GM06990 (cell line): ENCODE measurements at places on chromosomes 2 and 18.

DNA sequence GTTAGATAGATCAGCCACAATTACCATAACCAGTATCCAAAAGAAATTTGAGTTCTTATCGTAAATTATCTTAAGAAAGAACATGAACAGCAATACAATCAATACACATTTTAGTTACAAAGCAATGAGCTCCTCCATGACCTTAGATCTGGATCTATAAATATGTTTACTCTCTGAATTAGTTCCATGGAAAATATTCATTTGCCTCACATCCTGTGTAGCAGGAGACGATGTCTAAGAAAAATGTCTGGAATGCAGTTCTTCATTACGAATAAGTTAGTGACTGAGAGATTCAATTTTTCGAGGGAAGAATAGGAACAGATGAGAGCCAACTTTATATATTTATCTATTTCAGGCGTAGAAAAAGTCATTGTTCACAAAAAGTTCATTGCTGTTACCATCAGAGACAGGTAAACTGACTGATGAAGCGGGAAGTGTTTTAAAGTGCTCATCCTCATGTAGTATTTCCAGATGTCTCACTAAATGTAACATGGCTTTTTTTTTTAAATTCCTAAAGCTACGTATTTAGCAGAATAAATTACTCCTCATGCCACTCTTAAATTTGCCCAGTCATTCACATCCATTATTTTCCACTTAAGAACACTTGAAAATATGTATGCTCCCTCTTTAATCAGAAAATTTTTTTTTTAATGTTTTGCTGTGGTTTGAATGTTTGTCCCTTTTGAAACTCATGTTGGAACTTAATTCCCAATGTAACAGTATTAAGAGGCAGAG, 106.5 kb upstream of the SCN1A start:
- no peak for DNase-seq

DNA sequence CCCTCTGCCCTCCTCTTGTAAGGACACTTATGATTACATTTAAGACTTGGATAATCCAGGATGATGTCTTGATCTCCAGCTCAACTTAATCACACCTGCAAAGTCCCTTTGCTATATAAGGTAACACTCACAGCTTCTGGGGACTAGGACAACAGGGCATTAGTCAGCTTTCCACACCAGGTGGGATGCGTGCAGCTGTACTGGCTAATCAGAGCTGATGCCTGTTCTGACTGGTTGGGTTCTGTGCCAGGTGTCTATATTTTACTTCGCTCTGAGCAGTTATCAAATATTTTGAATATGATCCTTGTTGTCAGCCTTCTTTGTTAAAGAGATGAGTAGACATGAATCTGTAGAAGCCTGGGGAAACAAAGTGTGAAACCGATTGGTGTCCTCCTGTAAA, 115.5 kb upstream of the ATP8B1 start:
- DNase-seq = no peak

GRCh38 chr2:32067549-32067948, 4.2 kb downstream of the SPAST start:
- DNase-seq = no peak

DNA sequence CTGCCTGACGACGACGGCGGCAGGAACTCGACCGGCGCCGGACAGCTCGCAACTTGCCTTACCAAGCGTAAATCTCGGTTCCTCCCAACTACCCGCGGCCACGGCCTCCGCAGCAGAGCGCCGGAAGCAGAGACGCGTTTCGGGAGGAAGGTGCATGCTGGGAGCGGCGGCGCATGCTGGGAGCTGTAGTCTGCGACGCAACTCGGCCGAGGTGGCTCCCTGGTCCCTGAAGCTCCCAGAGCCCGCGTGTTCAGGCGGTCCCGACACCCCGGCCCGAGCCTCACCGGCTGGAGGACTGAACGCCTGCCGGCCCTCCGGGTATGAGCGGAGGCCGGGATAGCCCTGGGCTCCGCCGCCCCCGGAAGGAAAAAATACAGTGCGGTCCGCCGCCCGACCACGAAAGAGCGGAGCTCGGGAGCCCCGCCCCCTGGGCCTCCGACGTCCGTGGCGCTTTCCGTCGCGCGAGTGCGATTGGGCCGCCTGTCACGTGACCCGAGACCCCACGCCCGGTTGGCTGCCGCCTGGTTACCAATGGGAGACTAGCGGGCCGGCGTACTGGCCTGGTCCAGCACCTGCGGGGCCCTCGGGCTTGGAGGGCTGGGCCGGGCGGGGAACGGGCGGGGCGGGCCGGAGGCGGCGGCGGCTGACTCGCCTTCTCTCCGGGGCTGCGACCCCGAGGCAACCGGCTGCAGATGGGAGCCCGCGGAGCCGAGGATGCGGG, at the start of gene CAPN10:
Gene CAPN10, plus strand, starts transcription at position 537 of the 721 bp plus-strand sequence. Its CDS starts 178 bp downstream, at position 715.
- DNase-seq = peak; percentile 97

DNA sequence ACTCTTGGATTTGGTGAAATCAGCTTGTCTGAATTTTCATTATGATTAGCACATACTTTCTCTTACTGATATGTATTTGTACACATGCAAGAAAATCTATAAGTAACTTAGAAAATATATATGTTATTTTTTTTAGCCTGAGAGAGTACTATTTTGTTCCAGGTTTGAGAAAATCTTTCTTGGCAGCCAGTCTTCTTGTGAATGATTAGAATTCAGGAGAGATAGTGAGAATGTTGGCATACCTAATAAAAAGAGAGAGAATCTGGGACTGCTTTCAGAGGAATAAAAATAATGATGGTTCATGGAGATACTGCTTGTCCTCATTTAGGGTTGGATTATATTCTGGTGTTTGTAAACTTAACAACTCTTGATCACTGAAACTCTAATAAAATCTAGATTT, 44.4 kb upstream of the RIT2 start:
- no peak for DNase-seq

DNA sequence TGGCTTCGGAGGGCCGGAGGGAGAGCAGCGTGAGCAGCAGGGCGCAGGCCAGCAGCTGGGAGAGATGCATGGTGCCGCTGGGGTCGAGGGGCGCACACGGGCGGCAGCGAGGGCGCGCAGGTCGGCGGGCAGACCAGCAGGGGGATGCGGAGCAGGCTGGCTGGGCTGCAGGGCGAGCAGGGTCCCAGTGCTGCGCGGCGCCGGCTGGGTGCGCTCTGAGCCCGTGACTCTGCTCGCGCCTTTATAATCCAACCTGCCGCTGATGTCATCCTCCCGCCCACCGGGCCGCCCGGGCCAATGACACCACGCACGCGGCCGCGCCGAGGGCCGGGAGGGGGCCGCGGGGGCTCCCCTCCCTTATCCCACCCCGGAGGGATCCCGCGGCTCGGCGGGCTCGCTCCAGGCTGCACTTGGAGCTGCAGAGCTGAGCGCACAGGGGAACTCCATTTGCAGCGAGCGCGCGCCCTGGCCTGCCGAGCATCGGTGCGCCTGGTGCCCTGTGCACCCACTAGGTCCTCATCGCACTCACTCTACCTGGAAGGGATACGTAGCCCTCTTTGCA, at the start of gene NPPC:
Gene NPPC, minus strand, starts transcription at position 217 of the 562 bp plus-strand sequence. Its CDS starts 147 bp downstream, at position 70.
- peak; percentile 79 for DNase-seq

GRCh38 chr2:143696651-143697050, 567.4 kb downstream of the ARHGAP15 start:
- DNase-seq = peak; percentile 12

GRCh38 chr2:38791744-38792143, 13.7 kb downstream of the GEMIN6 start:
- no peak for DNase-seq

DNA sequence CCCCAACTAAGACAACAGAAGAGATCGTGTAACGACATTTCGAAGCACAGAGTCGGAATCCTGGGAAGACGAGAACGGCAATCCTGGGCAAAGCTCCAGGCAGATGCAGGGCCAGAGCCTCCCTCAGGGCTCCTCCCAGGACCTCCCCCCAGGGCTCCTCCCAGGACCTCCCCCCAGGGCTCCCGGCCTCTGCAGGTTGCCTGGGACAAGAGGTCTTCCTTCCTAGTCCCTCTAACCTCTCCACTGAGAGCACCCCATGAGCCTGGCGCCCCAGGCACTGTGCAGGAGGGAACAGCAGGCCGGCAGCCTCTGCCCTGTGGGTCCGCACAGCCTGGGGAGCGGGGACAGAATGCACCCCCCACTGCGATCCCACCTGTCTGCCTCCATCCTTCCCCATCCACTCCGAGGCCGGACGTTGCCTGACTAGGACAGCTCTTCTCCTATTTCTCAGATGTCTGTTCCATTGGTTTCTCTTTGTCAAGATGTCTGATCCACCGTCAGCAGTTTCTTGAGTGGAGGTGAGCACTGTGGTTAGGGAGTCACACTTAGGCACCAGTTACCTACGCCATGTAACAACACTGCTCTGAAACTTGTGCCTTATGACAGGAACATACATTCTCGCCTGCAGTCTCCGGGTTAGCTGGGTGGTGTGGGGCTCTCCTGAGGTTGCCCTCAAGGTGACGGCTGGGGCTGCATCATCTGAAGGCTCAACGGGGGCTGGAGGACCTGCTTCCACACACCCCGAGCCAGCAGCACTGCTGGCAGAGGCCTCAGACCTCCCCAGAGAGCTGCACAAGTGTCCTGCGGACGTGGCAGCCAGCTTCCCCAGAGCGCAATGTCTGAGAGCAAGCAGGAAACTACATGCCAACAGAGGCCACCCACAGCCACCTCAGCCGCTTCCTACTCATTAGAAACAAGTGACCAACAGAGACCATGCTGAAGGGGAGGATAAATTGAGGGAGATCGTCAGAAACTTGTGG, 28.9 kb downstream of the ADI1 start:
- no peak for DNase-seq

GRCh38 chr18:55487997-55488396, 100.0 kb downstream of the TCF4 start:
- DNase-seq = no peak

GRCh38 chr2:8488001-8488738, 193.7 kb upstream of the ID2 start:
- DNase-seq = peak; percentile 80

DNA sequence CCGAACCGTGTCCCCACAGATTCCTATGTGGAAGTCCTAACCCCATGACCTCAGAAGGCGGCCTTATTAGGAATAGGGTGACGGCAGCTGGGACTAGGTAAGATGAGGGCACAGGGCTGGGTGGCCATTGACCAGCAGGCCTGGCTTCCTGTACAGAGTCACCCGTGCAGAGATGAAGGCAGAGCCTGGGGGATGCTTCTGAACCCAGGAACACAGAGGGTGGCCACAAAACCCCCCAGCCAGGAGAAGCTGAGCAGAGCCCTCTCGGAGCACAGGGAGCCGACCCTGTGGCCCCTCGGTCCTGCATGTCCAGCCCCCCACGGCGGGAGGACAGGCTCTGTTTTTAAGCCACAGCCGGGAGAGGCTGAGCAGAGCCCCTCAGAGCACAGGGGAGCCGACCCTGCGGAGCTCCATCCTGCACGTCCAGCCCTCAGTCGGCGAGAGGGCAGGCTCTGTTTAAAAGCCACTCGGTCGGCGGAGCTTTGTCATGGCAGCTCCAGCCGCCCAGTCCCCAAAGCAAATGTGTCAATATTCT, 2.7 kb downstream of the PDCD1 start:
- DNase-seq = no peak

DNA sequence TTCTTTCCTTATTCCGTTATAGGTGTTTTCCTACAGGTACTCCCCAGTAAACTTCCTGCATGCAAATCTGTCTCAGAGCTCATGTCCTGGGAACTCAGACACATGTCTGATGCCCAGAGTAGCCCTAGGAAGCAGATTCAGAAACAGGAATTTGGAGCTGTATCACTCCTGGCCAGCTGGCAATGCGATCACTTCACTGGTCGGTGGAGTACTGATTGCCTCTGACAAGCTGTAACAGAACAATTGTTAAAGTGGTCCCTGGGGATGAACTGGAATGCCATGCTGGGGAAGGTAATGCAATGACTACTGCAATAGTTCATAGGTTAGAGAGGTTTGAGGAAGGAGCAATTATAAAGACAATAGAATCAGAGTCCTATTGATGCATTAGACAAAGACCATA, 131.6 kb upstream of the DOCK10 start:
- DNase-seq = no peak

- no peak for DNase-seq
Measured at GRCh38 chr2:49621016-49621415, 466.7 kb upstream of the FSHR start.

DNA sequence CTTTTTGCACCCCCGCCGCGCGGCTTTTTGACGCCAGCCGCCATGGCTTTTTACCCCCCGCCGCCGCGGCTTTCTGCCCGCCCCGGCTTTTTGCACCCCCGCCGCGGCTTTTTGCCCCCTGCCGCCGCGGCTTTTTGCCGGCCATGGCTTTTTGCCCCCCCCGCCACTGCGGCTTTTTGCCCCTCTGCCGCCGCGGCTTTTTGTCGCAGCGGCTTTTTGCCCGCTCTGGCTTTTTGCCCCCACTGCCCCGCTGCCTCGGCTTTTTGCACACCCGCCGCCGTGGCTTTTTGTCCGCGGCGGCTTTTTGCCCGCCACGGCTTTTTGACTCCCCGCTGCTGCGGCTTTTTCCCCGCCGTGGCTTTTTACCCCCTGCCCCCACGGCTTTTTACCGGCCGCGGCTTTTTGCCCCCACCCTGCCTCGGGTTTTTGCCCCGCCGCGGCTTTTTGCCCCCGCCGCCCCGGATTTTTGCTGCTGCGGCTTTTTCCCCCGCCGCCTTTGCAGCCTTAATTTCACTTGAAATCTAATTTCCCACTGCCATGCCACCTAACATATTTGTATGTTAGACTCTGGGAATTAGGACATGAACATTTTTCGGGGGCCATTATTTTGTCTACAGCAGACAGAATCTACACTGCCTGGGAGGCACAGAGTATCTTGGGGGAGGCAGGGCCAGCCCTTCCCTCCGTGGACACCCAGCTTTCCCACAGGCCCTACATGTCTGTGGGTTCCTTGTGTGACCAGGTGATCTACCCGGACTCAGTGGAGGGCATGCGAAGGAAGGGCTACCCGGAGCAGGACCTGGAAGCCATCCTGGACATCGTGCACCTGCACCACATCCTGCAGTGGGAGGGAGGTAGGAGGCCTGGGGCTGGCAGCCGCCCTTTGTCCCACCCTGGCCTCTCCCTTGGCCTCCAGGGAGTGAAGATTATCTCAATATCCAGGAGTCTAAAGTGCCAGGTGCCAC, 3031.0 kb upstream of the TEKT4 start:
- DNase-seq = no peak

GRCh38 chr2:129347486-129348217, 631.8 kb upstream of the RAB6C start:
- DNase-seq = peak; percentile 80

DNA sequence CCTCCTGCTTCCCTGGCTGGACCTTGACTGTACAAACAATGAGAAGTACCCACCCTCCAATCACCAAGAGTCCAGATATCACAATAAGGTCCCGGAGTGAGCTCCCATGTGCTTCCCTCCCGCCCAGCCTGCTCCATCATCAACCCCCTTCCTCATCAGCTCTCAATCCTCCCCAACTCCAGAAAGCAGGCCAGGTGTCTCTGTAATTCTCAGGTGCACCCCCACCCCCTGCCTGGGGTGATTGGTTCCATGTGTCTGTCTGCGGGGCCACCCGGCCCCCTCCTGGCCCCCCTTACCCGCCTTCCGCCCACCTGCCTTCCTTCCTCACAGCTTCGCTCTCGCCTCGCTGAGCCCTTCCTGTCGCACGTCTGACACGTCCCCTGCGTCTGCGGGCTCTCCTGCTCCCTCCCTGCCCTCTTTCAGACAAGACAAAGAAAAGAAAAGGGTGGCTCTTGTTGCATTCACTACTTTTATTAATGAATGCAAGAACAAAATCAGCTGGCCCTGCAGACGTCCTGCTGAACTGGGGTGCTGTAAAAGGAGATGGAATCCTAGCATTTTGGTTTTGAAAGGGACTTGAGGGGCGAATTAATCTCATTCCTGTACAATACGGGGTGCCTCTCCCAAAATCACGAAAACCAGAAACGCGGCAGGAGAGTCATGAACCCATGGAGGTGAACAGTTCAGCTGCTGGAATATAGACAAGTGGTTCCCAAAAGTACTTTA, 26.5 kb upstream of the IGFBP2 start:
- peak; percentile 59 for DNase-seq
